A549 treated with CpdA at 1 μM for 4 hours (cell line): ENCODE measurements at places on chromosomes 6 and 20. TPM values are rescaled to one million over a fixed set of nuclear protein-coding genes. Genes with fewer than 3 reads are reported as not detected.

The HUS1B gene
- total RNA-seq, result 0.16 to 0.32 TPM (median 0.18 TPM) in 3 of 5 replicates, not detected in the others

The COX4I2 gene
- total RNA-seq, result not detected in 5 replicates

The MRAP2 gene
- 1.1 to 1.5 TPM (median 1.2 TPM) in 5 replicates for total RNA-seq

The CRISP3 gene
- not detected in 5 replicates for total RNA-seq

The VWA7 gene
- 0.61 to 2.0 TPM (median 1.5 TPM) in 5 replicates for total RNA-seq

The SLC44A4 gene
- total RNA-seq, result 0.10 to 0.14 TPM (median 0.13 TPM) in 3 of 5 replicates, not detected in the others
